Stimulated activated naive CD4-positive, alpha-beta T cell treated with Interleukin-2 at 50 U/mL for 16 hours (primary cell): ENCODE measurements at places on chromosomes 7 and 10.

DNA sequence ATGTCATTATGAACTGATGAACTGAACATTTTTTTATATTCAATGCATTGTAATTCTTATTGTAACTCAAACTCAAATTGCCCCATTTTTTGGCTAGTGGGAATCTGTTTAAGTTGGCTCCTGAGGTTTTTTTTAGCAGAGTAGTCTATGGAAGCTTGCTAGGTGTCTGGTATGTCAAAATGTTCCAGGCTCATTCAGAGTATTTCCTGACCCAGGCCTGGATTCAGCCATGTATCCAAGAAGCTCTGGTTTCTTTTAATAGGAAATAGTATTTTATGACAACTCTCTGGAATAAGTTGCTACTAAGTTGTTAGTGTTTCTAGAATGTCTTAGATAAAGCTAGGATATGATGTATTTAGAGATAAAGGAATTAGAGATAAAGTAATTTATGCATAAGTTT, 288.0 kb downstream of the ARL4A start:
- DNase-seq, result no peak

DNA sequence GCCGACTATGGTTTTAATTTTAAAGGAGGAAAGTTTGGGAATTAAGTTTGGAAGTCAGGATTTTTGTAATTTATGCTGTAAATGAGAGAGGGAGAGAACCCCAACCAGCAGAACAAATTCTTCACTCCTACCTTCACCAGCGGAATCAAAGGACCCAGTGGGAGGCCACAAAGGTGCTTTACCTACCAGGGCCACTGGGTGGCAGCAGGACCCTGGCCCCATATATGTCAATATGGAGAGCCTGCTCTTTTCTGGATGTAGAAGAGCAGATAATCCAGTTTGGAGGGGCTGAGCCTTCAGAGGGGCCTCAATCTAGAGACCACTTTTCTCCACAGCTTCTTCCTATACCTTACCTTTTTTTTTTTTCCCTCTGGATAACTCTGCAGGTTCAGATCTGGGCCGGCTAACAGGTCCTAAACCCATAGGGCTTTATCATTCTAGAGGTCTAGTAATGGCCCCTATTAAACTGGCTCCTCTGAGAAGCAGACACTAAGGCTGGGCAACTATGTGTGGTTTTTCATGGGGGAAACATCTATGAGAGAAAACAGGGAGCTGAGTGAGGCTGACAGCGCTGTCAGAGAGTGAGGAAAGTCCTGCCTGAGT, 8.5 kb upstream of the SCD start:
- DNase-seq, result peak; percentile 61

- DNase-seq, result peak; percentile 47
Measured at GRCh38 chr10:31099664-31100063, 68.0 kb upstream of the ZNF438 start.

DNA sequence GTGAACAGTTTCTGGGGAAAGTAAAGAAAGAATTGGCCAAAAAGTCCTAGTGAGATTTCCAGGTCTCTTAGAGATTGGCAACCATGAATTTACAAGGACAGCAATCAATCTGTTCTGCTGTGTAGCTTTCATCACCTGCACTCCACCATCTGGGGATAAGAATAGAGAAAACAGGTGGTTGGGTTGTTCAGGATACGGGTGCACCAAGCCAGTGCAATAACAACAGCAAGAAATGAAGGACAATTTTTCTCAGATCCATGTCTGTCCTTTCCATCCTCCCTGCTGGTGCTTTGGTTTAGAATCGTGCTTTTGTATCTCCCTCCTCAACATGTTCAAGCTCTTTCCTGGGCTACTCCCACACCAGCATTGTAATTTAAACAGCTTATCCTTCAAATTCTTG, 787.7 kb downstream of the GRID1 start:
- no peak for DNase-seq

- DNase-seq, result no peak
Measured at GRCh38 chr7:96495751-96496216, 173.9 kb upstream of the SLC25A13 start.

GRCh38 chr10:80407812-80408241, 524 bp upstream of the PRXL2A start:
- peak; percentile 40 for DNase-seq

DNA sequence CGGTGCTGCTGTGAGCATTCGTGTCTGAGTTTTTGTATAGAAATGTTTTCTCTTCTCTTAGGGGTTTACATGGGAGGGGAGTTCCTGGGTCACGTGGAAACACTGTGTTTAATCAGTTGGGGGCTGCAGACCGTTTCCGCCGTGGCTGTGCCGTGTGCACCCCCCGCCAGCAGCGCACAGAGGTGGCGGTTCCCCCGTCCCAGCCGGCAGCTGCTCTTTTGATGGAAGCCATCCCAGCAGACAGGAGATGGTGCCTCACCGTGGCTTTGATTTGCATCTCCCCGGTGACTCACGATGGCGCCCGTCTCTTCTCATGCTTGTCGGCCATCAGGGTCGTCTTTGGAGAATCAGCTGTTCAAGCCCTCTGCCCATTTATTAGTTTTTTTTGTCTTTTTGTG, 34.9 kb upstream of the FOXL3 start:
- DNase-seq, result no peak

GRCh38 chr7:133102276-133103060, 20.6 kb upstream of the CHCHD3 start:
- no peak for DNase-seq

DNA sequence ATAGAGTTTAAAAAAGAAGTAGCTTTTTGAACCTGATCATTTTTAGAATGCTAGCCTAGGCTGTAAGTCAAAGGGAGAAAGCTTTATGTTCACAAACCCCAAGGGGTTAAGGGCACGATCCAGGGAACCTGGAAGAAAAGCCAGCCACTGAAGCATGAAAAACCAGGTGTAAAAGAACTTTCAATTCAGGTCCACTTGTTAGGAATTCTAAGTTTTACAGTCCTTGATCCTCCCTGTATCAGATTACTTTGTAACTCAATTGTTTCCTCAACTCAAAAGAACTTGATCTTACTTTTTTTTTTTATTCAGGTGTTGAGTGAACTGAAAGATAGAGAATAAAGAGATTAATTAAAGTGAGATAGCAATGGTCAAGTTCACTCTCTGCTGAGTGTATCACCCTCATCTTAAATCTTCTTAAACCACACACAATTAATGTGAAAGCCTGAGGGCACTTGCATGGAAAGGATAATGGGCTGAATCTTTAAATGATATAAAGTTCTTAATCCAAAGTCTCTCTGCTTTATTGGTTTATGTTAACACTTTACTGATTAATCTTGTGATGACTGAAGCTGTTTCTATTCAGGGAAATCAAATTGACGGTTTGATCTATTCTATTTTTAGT, 672.2 kb upstream of the LRRN3 start:
- DNase-seq, result no peak

DNA sequence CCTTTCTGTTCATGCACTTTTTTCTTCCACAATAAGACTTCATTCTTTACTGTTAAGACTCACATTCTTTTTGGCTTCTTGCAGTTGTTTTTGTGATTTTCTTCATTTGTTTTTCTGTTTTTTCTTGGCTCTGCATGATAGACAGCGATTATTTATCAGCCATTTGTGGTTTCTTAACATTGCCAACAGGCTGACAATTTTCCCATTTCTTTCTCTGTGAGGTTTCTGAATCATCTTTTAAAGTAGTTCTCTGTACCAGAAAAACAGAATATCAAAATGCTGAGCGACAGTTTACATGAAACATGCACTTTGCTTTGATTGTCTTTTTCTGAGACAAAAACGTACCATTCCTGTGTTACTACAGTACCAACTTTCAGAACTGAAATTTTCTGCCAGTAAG, 334.2 kb upstream of the MAGI2 start:
- DNase-seq, result no peak

- peak; percentile 54 for DNase-seq
Measured at GRCh38 chr10:45000752-45001380, at the start of gene ZNF22. ZNF22 (plus strand) TSS chr10:45000923; CDS start chr10:45003369, 2,446 bp downstream.

- no peak for DNase-seq
Measured at GRCh38 chr7:90739716-90740115, 143.6 kb downstream of the CDK14 start.
